NCI-H1930 (cell line): ENCODE measurements at places on chromosomes 3 and 15.

- no peak for DNase-seq
These were observed 601.7 kb upstream of the ZNF717 start for GRCh38 chr3:76387000-76387399.

- DNase-seq: no peak
These were observed 32.3 kb upstream of the DUT start for GRCh38 chr15:48298914-48299313.

- DNase-seq: no peak
These were observed 36.3 kb upstream of the RAB6B start for GRCh38 chr3:133932009-133932408.

DNA sequence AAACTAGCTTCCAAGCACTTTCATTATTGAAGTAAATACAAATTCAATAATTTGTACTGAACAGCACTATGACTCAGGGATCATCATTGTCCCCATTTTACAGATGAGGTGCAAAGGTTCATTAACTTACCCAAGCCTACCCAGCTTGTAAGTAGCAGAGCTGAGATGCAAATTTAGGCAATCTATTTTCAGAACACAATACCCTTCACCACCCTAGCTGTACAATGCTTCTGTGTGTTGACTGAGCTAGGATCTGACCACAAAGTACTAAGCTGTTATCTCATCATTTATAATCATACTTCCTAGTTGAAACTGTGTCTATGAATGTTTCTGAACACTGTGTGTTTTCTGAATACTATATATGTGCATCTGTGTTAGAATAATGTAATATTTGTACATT is 3.2 kb upstream of the ILDR1 start:
- no peak for DNase-seq

- DNase-seq: no peak
These were observed 32.4 kb upstream of the ALCAM start for GRCh38 chr3:105334138-105334882.

GRCh38 chr3:133884887-133885711 is 10.6 kb downstream of the RAB6B start:
- no peak for DNase-seq

GRCh38 chr15:73378089-73378488 is 9.3 kb upstream of the HCN4 start:
- DNase-seq: no peak

DNA sequence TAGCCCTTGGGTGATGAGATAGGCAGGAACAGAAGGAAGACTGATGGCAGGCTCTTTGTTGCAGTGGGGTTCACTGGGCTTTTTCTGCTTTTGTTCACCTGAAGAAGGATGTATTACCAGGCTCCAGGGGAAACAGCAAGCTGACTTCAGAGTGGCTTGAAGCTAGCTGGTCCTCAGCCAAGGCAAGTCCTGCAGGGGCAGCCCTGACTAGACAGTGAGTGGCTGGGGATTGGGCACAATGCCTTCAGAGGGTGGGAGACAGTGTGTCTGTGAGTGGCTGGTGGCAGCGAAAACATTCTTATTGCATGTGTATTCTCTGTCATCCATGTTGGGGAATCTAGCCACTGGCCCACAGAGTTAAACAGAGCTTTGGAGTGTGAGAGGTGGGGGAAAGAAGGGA is 2.3 kb upstream of the TEX264 start:
- DNase-seq: no peak

GRCh38 chr3:116064646-116065045 is 380.6 kb downstream of the LSAMP start:
- DNase-seq: no peak

- DNase-seq: no peak
These were observed 11.6 kb downstream of the EPB42 start for GRCh38 chr15:43209059-43209824.

- no peak for DNase-seq
These were observed 408.0 kb downstream of the TBL1XR1 start for GRCh38 chr3:176789281-176789705.

DNA sequence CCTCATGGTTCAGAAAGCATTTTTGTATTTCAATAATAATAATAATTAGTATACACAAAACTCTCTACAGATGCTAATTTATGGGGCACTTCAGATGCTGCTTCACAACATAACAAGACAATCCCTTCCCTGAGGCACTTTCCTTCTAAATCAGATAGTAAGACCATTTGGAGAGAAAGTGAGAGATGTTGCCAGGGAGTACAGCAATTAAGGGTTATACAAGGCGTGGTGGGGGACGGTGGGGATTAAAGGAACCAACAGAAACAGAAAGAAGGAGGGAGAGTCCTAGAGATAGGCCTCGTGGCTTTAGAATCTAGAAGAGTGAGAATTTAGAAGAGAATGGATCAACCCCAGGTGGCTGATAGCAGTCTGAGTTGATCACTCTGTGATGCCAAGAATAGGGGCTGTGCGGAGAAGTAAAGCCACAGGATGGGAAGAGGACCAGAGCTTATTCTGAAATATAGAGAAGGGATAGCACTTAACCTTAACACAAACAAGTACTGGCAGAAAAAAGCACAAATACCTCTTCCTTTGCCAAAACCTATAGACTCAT is 76.9 kb downstream of the ETFA start:
- no peak for DNase-seq

- no peak for DNase-seq
These were observed 705 bp downstream of the DLL4 start for GRCh38 chr15:40929660-40930429.

GRCh38 chr3:98536456-98537017 is 4.8 kb downstream of the GPR15 start:
- DNase-seq: no peak

- no peak for DNase-seq
These were observed 7.2 kb upstream of the FBXW12 start for GRCh38 chr3:48364840-48365239.

GRCh38 chr15:54017959-54018358 is 39.7 kb downstream of the UNC13C start:
- no peak for DNase-seq

DNA sequence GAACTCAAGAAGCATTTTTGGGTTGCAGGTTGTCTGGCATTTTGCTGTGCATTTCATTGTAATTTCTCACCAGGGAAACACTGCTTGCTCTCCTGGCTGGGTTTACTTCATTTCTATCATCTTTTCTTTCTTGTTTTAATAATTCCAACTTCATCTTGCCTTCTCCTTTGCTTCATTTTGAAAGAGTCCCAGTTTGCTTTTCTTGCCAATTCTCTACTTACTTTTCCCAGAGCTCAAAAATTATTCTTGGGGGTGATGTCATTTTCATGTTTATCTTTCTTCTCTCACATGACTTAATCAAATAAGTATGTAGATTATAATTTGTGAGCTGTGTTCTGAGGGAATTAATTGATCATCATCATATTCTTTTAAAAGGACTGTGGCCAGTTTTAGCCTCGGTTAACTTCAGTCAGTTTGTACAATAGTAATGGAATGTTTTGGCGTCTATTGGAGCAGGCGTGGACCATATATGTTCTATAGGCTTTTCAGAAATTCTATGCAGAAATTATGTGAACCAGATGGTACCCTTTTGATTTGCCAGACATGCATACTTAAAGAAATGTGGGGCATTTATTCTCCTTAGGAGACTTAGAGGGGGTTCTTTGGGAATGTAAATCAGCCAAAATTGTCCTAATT is 30.1 kb downstream of the SH3GL3 start:
- DNase-seq: no peak

GRCh38 chr3:90055666-90056065 is 948.2 kb downstream of the EPHA3 start:
- no peak for DNase-seq

GRCh38 chr15:68583936-68584755 is 5.4 kb downstream of the CORO2B start:
- DNase-seq: no peak

GRCh38 chr3:135182364-135182998 is 387.4 kb downstream of the EPHB1 start:
- no peak for DNase-seq

DNA sequence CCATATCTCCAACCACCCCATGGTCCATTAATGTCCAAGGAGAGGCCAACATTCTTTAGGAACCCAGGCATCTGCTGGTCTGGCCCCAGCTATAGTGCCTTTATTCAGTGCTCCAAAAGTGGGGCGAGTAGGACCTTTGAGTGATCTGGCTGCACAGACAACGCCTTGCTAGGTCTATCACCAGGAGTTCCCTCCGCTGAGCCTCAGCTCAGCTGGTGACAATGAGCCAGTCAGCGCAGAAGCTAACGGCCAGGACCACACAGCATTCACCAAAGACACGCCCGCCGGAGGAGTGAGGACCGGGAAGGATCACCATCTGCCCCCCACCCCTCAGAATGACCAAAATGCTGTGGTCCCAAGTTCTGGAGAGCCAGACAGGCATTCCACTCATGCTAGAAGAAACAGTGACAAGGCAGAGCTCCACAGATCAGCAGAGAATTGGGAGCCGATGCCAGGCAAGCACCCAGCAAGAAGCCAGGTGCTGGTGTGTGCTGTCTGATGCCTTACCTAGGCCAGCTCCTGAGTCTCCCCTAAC is 19.0 kb downstream of the TBC1D2B start:
- DNase-seq: no peak

- DNase-seq: no peak
These were observed 976 bp downstream of the ABHD17C start for GRCh38 chr15:80695911-80696661.

DNA sequence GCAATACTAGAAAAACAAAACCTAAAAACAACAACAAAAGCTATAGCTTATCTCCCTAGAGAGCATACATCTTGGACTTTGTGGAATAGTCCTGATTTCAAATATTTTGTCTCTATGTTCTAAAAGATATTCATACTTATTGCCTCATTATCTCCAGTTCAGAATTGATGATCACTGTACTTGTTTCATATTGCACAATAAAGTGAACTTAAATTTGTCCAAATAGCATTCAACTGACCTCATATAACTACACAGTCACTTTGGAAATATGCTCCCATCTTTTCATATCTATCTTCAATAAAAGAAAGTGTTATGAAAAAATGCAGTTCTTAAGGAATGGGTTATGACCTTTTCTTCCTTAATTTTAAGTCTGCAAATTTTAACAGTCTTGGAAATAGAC is 228.6 kb upstream of the CMC1 start:
- DNase-seq: no peak

GRCh38 chr3:43670635-43671522 is 19.9 kb upstream of the ABHD5 start:
- no peak for DNase-seq

DNA sequence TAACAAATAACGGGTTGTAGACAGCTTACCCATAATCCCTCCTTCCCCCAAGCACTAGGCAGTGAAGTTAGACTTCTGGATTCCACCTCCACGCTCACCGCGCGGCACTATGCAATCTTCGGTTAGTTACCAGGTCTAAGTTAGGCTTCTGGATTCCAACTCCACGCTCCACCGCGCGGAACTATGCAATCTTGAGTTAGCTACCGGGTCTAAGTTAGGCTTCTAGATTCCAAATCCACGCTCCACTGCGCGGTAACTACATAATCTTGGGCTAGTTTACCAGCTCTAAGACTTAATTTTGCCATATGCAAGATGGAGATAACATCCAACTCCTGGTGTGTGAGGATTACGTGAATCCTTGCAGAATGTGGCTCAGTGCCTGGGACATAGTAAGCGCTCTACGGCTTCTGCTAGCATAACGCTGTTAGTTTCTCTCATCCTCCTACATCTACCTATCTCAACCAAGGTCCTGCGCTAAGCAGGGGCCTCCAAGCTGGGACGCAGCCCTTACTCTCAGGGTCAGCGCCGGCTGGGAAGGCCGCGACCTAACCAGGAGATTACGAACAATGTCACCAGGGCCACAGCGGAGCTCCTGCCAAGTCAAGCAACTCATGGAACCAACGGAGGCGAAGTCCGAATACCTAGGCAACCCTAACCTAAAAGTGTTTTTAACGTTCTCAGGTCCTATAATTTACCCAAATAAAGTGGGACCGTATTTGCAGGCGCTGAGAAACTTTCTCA is 497 bp upstream of the RPLP1 start:
- no peak for DNase-seq

- no peak for DNase-seq
These were observed 347.9 kb upstream of the STAC start for GRCh38 chr3:36032180-36033047.

GRCh38 chr3:101896083-101896757 is 46.9 kb downstream of the NFKBIZ start:
- no peak for DNase-seq

GRCh38 chr15:68028888-68029207 is 25.3 kb upstream of the PIAS1 start:
- DNase-seq: no peak

- DNase-seq: no peak
These were observed 22.0 kb upstream of the FAM3D start for GRCh38 chr3:58688574-58688973.

DNA sequence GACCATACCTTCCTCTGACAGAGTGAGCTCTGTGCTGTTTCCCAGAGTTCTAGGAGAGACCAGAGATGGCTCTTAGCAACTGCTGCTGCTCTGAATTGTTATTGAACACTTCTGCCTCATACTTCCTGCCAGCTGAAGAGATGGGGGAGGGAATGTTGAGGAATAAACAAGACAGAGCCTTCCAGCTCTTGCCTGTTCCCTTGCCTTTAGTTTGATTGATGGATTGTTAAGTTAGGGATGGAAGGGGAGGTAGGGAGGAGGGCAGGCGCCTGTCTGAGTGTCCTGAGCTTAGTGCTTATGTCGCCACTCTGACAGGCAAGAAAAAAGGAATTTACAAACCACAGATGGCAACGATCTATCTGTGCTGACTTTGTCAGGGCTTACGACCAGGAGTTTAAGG is 42.8 kb downstream of the ZNF609 start:
- no peak for DNase-seq

DNA sequence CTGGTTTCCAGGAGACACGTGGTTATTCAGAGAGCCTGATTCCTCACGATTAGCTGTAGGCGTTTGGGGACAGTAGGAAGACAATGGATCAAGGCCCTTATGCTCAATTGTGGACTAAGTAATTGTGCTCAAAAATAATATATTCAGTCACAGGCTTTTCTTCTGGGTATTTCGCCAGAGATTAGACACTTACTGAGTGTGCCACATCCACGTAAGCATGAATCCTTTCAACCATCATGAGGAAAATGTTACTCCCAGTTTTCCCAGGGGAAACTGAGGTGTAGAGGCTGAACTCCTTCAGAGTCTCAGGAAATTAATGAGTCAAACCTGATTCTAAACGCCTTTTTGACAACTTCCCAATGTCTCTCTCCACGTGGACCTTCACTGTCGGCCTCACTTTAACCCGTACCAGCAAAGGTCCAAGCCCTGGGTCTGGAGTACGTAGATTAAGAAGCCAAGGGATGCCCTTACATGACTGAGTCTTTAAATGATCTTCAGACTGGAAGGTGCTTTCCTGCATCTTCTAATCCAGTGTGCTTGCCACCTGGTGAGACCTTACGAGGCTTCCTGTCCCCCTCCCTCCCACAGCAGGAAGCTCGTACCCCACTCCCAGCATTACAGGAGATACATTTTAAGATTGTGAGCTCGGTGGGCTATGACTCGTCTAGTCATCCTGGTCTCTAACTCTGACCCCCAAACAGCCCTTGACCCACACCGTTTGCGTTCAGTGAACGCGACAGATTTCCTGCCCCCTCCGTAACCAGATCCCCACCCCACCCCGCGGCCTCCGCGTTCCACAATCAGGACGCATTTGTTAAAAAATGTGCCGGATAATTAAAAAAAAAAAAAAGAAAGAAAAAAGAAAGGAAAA is 1.7 kb downstream of the PKM start:
- no peak for DNase-seq
